ENCODE measurements at places on chromosomes 1 and 21.
A peak's percentile ranks its signal among the peaks of the same experiment; 100 is the strongest.

GRCh38 chr1:225737161-225737560, 40.5 kb upstream of the SRP9 start:
- peak; percentile 12 for DNase-seq

DNA sequence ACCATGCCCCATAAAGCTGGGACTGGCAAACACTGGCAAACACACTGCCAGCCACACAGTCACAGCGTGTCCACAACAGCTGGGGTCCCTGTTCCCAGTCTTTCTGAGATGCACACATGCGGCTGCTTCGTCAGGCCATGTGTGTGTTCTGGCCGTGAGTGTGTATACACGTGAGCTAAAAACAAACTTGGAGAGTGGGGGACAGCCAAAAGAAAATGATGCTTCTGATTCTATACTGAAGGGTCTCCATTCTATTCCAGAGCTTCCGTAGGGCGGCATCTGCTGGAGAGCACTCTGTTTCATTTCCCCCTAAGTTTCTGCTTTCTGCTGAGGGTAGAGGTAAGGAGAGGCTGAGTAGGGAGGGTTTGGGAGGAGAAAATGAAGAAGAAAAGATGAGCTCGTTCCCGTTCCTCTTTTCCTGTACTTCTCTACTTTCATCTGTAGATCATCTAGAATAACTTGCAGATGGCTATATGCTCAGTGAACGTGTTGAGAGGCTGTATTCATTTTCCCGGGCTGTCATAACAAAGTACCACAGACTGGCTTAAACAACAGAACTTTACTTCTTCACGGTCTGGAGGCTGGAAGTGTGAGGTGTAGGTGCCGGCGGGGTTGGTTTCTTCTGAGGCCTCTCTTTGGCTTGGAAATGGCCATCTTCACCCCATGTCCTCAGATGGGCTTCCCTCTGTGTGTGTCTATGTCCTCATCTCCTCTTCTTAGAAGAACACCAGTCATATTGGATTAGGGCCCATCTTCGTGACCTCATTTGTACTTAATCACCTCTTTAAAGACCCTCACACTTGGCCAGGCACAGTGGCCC, 151.6 kb downstream of the TOMM20 start:
- no peak for DNase-seq

DNA sequence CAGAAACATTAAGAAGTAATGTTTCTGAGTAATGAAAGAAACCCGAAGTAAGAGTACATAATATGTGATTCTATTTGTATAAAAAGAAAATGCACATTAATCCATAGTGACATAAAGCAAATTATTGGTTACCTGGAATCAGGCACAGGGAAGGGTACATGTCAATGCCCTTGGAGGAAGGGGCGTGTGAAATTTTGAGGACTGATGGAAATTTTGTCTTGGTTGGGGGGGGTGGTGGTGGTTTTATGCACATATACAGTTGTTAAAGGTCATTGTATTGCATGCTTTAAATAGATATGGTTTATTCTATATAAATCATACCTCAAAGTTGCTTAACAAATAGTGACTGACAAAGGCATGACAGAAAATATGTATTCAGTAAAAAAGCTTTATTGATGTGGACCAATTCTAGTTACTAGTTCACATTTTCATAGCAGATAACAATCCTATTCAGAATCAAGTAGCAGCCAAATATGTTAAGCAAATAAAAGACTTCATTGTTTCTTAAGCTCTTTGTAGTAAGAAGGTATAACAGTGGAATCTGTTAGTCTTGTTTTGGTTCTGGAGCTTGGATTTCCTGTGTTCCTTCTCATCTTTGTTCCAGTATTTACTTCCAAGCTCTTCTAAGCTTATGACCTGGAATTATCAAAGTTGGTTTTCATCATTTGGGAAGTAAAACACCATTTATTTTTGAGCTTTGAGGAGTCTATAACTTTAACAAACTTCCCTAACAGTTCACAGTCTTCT, 15.1 kb downstream of the BACH1 start:
- no peak for DNase-seq

DNA sequence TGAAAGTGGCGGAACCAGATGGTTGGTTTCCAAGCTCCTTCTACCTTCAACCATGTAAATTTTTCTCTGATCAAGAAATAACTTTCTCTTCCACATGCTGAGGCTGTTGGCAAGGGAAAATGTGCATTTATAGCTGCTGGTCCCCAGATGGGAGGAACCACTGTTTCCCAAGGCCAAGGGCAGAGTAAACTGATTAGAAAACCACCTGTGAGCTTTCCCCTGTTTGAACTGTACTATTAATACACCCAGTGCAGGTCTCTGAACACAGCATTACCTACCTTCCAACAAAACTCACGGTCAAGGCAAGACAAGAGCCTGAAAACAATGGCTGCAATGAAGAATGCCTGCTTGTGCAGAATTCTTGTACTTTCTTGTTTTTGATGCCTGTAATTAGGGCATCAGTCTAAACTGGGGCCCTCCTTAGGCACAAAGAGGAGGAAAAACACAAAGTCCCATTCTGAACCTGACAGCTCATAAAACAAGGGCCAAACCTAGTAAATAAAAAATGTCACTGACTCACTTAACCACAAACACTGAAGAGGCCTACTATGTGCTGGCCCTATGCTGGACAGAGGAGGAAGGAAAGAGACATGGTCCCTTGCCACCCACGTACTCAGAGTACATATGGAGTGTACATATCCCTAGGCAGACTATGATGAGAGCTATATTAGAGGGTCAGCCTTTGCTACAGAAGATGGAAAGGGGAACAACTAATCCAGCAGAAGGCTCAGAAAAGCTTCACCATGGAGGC, 2.6 kb downstream of the MKNK1 start:
- no peak for DNase-seq

GRCh38 chr1:178283409-178283808, 189.5 kb downstream of the RASAL2 start:
- no peak for DNase-seq

GRCh38 chr1:200099040-200099439, 71.5 kb downstream of the NR5A2 start:
- no peak for DNase-seq

DNA sequence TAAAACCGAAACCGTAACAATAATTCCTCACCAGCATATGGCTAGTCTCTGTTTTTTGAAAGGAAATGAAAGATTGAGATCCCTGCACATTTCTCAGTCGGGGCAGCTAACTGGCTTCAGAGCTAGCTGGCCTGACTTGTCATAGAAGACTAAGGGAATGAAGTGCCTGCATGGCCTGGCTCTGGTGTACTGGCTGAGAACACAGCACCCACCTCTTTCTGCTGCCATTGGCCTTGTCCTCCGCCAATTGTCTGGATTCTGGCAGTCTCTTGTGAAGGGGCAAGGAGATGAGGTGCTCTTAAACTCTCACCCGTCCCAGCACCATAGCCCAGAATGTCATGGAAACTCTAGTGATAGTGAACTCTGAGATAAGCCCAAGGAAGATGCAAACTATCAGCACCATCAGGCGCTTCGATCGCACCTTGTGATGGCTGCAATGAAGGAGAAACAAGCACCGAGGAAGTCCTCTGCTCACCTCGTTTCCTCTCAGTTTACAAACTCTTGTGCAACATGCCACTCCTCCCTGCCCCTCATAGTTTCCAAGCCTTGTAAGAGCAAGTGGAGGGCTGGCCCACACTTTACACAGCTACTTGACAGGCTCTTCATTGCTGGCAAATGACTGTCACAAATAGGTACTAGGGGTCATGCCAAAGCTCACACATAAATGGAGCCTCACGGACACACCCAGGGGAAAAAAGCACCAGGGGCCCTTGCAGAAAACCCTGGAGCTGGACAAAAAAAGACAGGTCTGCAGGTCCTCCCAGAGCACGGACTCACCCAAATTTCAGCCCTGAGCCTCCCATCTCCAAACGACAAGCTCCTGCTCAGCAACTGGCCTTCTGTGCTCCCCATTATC, 16.4 kb downstream of the INPP5B start:
- DNase-seq = peak; percentile 24

DNA sequence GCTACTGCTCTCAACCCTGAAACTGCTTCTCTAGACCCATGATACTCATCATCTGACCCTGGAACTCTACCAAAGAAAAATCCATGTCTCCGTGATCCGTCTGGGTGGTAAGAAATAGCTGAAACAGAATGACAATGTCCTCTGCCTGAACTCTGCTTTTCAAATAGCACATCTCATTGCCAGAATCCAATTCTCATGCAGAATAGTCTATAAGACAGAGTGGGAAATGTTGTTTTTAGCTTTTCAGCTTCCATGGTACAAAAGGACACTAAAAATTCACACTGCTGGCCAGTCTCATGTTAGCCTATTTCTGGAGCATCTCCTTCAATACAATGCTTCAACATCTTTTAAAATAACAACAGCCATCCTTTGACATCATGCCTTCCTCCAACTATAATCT, 1355.8 kb upstream of the PRMT6 start:
- DNase-seq = no peak

- no peak for DNase-seq
Measured at GRCh38 chr1:230117694-230118093, 50.7 kb downstream of the GALNT2 start.
